Activated naive CD8-positive, alpha-beta T cell treated with anti-CD3 and anti-CD28 coated beads for 36 hours (primary cell): ENCODE measurements at places on chromosomes 5 and 9. TPM values are rescaled to one million over a fixed set of nuclear protein-coding genes. Genes with fewer than 3 reads are reported as not detected.
A peak's percentile ranks its signal among the peaks of the same experiment; 100 is the strongest.

DNA sequence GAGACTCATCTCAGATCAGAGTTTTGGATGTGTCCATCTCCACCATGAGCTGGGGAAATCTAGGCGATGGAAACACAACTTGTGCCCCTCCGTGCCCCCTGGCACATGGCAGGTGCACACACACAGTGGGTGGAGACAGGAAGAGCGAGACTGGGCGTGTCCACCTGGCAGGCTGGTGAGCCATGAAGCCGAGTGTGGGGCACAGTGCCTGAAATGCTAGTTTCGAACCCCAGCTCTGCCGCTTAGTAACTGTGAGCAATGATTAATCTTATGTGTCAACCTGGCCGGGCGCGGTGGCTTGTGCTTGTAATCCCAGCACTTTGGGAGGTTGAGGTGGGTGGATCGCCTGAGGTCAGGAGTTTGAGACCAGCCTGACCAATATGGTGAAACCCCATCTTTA lies 80.8 kb upstream of the RNU6ATAC start:
- H3K4me1 ChIP-seq, result peaks cover 12% of the 10 kb centered on the region
- H3K4me3 ChIP-seq, result no peak overlapping the region
- no peaks in the 10 kb centered on the region for H3K36me3 ChIP-seq
- no peak overlapping the region for H3K27ac ChIP-seq
- DNase-seq, result no peak

GRCh38 chr9:128292009-128292408 lies 15.9 kb downstream of the SWI5 start:
- no peak overlapping the region for H3K4me3 ChIP-seq
- H3K4me1 ChIP-seq, result peaks cover 2% of the 10 kb centered on the region
- no peaks in the 10 kb centered on the region for H3K36me3 ChIP-seq
- H3K27ac ChIP-seq, result no peak overlapping the region

GHR gene
- not detected for total RNA-seq

- H3K4me1 ChIP-seq, result no peaks in the 10 kb centered on the region
- no peaks in the 10 kb centered on the region for H3K27me3 ChIP-seq
- no peak for DNase-seq
These were observed 25.2 kb upstream of the SYNPO start for GRCh38 chr5:150615141-150615699.

CDC14B gene
- 0.56 TPM for total RNA-seq

RXFP3 gene
- total RNA-seq, result not detected

GRCh38 chr5:30749971-30750370 lies 443.5 kb upstream of the CDH6 start:
- no peak overlapping the region for H3K4me3 ChIP-seq
- H3K27me3 ChIP-seq, result no peaks in the 10 kb centered on the region
- no peak overlapping the region for H3K27ac ChIP-seq
- H3K36me3 ChIP-seq, result no peaks in the 10 kb centered on the region
- no peak for DNase-seq

DNA sequence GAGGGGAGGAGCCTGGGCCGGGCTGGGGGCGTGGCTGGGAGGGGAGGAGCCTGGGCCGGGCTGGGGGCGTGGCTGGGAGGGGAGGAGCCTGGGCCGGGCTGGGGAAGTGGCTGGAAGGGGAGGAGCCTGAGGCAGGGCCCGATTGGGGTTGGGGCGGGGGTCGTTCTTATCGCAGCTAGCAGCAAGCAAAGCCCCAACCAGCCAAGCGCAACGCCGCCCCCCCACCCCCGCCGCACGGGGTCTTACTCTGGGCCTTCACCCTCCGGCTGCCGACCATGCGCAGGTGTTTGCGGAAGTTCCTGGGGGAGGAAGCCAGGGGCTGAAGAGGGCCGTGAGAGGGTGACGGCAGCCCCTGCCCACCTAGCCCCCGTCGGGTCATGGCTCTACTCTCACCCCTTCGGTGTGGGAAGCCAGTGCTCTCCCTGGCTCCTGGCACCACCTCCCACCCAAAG lies 5.0 kb downstream of the NSMF start:
- H3K27ac ChIP-seq, result peak overlapping the region; percentile 12
- peaks cover 50% of the 10 kb centered on the region for H3K36me3 ChIP-seq
- peaks cover 17% of the 10 kb centered on the region for H3K4me1 ChIP-seq
- no peak for DNase-seq
- H3K27me3 ChIP-seq, result no peaks in the 10 kb centered on the region
